ENCODE measurements at places on chromosomes 13 and 19.

GRCh38 chr19:17289489-17289888, 7.8 kb downstream of the ANKLE1 start:
- DNase-seq, result peak; percentile 84

DNA sequence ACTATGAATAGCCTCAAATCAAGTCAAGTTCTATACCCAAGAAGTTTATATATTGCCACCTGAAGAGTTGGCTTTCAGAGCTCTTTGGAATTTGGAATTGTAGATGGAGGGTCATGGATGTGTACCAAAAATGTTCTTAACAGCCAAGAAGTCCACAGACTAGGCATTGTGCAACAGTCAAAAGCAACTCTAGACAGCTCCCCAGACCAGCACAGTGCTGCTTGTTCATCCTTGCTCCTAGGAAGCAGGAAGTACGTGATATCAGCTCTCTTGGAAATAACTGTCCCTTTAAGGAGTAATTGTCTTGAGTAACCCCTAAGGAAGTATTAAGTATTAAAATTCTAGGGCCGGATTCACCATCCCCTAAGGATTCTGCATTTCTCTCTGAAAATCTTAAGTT, 30.7 kb upstream of the IL17D start:
- no peak for DNase-seq

DNA sequence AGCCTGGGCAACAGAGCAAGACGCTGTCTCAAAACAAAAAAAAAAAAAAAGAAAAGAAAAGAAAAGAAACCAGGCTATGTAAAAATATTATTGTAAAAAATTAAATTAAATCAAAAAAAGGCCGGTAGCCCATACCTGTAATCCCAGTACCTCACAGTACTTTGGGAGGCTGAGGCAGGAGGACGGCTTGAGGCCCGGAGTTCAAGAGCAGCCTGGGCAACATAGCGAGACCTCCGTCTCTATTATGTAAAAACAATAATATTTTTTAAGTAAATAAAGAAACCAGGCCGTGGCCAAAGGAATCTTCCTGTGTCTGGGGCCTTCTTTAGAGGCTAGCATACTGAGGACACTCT, 770 bp upstream of the CAPNS1 start:
- no peak for DNase-seq

GRCh38 chr13:24250376-24251057, 58.9 kb upstream of the C1QTNF9 start:
- DNase-seq, result no peak

DNA sequence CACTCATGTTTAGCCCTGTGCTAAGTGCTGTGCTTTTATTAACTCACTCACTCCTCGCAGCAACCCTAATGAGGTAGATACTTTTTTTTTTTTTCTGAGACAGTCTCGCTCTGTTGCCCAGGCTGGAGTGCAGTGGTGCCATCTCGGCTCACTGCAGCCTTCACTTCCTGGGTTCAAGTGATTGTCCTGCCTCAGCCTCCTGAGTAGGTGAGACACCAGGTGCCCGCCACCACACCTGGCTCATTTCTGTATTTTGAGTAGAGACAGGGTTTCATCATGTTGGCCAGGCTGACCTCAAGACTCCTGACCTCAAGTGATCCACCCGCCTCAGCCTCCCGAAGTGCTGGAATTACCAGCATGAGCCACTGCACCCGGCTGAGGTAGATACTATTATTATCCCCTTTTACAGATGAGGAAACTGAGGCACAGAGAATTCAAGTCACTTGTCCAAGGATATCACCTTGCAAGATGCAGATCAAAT, 2.5 kb downstream of the ITPKC start:
- no peak for DNase-seq

DNA sequence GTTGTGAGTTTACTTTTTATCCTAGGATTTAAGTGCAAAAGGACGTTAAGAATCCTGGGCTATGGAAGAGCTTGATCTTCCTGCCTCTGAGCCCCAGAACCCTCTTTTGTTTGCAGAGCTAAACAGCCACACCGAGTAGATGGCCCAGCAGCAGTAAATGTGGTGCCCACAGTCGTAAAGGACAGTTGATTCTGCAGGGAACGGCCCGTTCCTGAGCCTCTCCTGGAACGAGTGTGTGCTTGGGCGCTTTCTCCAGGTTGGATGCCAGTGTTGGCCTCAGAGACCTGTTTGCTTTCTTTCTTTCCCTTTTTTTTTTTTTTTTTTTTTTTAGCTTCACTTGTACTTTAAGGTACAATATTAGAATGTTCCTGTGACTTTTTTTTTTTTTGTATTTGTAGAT, 41.7 kb downstream of the SPATA13 start:
- DNase-seq, result no peak

GRCh38 chr19:14189415-14189814, 16.6 kb downstream of the ADGRL1 start:
- no peak for DNase-seq

GRCh38 chr19:33152176-33152575, 20.3 kb downstream of the WDR88 start:
- no peak for DNase-seq

GRCh38 chr19:41083516-41083915, 4.7 kb upstream of the CYP2A13 start:
- DNase-seq, result no peak

DNA sequence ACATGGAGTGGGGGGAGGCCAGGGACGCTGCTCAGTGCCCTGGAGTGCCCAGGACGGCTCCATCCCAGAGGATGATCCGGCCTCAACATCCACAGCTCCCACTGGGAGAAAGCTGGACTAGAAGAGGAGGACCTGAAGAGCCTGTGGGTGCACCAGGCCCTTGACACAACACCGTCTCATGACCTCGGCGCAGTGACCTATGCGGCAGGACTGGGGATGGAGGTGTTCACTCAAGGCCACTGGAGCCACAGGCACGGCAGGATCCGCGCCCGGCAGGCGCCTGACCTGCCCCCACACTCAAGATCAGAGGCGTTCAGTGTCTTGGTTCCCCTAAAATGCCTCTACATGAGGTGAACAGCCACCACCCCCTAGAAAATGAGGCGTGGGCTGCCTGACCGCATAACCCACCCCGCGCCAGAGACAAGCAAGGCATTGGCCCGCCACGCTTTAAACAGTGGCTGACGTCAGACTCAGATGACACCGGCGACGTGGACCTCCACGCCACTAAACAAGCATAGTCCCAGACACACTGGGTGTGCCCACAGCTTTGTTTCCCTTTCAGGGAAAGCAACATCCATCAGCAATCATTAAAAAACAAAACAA, 8.0 kb downstream of the SGTA start:
- no peak for DNase-seq

GRCh38 chr13:84630476-84630875, 748.2 kb upstream of the SLITRK1 start:
- DNase-seq, result no peak
